ENCODE measurements at places on chromosomes 7 and 10.

DNA sequence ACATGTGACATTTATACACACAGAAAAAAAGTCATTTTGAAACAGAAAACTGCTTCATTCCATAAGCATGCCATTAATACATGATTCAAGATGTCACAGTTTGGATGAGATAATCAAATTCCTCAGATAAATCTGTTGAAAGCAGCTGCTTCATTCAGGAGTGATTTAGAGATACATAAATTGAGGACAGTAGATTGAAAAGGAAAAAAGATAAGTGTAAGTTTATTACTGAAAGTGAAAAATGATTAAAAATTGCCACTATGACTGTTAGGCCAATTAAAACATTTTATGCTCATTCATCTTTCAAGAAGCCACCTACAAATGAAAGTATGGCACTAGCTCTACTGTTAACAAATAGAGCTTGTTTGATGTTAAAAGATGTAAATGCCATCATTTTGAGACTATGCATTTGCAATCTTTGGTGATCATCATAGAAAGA is 136.9 kb upstream of the CDK6 start:
- DNase-seq: no peak

DNA sequence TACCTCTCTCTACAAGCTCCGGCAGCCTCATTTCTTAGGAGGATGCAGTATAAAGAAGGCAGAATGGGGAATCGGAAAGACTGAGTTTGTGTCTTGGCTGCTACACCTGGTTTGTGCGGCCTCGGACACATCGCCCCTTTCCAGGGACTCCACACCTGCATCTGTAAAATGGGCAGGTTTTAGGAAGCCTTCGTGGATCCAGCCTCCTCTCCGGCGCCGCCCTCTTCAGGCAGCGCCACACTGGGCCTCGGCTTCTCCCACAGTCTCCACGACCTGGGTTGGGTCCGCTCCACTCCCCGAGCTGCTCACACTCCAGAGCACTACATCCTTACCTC is 341 bp downstream of the GOT1 start:
- no peak for DNase-seq

GRCh38 chr10:17353568-17354300 is 100.7 kb downstream of the ST8SIA6 start:
- no peak for DNase-seq

GRCh38 chr7:136857573-136857972 is 10.9 kb upstream of the CHRM2 start:
- DNase-seq: no peak

- no peak for DNase-seq
These were observed 11.1 kb downstream of the KCTD7 start for GRCh38 chr7:66639773-66640172.

DNA sequence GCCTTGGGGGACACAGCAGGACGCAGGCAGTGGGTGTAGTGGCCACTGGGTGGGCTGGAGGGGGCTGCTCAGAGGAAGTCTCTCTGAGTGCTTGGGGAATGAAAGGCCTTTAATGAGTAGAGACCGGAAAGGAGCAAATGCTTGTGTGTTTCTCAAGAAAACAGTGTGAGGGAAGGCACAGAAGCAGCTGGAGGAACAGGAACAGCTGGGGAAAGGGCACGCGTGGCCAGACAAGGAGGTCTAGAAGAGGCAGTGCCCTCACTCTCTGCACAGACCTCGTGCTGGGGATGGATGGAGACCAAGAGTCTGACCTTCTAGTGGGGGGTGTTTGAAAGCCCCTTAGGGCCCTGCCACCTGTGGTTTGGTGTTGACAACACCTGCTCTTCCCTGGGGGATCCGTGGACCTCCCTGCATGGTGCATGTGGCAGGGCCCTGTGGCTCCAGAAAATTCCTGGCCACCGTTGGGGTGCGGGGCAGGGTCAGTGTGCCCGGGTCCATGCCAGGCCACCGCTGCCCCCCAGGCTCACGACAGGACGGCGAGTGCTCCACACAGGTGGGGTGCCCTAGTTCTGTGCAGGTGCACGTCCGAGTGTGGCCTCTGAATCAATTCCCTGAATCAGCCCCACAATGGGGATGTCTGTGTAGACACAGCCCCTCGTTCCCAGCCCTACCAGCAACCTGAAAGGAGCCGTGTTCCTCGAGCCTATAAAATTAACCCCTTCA is 25.9 kb upstream of the FAM20C start:
- DNase-seq: no peak

DNA sequence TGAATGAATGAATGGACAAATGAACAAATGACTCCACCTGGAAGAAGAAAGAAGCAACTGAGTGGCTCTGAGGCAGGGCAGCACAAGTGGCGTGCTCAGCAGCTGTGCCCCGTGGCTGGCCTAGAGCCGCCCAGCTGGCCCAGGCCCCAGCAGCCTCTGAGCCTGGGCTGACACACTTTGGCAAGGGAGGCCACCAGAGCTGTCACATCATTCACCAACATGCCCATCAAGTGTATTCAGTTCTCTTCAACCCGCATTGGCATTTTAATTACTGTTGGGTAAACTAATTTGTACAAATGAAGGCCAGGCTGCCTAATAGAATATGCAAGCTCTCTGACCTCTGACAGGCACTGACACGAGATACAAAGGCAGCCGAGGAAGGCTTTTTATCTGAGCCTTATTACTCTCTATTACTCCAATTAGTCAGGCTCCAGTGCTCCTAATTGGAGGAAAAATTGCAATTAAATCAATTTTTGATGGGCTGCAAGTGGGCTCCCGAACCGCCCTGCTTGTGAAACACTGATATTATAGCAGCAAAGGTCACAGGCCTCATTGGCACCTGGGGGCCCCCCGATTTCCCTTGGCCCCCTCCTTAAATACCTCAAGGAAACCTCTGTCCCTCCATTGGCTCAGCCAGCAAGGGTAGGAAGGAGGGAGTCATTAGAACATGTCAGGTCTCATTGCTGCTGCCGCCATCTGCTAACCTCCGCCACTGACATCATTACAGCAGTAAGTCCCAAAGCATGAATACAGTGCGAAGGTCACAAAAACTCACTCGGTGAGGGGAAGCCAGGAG is 41.9 kb downstream of the DPCD start:
- no peak for DNase-seq

DNA sequence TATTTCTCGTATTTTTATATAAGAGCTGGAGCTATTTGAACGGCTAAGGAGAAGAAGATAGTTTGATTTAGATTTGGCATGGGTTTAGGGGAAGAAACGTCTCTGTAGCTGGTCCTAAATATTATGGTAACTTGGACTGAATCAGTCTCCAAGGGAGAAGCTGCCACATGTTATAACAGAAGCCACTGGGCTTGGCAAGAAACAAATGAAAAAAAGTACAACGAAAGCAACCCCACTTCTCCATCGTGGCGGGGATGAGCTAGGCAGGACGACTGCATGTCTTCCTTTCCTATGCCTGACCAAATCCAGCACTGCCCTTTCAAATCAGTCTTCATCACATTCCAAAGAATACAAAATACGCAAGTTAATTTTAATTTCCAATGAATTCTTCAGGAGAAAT is 196.7 kb upstream of the KLF14 start:
- DNase-seq: no peak

- no peak for DNase-seq
These were observed 59.2 kb upstream of the KCNIP2 start for GRCh38 chr10:101902820-101903145.

- no peak for DNase-seq
These were observed 479 bp downstream of the CYP26A1 start for GRCh38 chr10:93074147-93074596.

GRCh38 chr7:157886711-157887110 is 549.9 kb downstream of the DNAJB6 start:
- no peak for DNase-seq

- DNase-seq: no peak
These were observed 65.3 kb downstream of the RELN start for GRCh38 chr7:103924184-103924583.

- DNase-seq: no peak
These were observed 1.3 kb downstream of the SAP25 start for GRCh38 chr7:100572281-100572948.

DNA sequence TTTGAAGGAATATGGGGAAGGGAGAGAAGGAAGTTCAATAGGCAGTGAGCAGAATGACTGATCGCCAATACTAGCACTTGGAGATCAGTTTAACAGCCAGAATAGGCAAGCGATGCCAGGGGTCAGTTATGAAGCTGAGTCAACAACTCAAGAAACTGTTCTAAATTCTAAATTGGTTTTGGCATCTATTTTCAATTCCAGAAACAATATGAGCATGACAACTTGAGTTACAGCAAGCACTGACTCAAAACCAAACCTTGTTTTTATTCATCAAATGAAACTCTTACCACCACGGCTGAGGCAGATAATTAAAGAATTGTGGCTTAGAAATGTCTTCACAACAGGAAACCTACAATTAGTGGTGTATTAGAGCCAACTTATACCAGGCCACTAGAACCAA is 180.5 kb upstream of the ASAH2 start:
- DNase-seq: no peak

DNA sequence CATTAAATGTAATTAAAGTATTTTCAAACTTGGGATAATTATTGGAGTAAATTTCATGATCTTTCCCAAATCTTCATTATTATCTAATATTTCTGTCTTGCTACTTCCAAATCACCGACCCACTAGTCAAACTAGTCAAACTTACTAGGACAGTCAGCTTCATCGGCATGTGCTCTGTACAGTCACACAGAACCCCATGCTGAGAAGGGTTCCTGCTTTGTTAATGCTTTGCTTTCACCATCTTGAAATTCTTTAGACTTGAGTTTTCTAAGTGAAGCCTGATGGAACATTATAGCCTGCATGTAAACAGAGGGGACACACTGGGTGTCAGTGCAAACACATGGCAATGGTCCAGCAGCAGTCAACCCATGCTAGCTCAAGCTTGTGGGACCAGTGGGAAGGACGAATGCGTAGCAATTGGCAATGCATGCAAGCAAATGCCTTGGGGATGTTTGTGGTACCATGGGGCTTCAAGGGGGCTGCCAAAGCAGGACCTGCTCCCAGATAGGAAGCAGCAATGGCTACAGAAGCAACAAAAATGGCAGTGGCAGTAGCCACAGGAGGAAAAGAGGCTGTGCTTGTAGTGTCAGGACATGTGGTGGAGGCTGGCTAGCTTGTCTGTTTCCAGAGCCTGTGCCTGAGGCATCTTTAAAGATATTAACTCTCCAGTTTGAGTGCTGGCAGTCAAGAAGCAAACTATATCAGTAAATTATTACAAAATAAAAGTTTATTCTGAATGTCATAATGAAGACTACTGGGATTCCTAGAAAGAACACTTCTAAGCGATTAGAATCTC is 441.1 kb upstream of the SEMA3D start:
- DNase-seq: no peak

GRCh38 chr7:3259711-3260400 is 41.2 kb upstream of the SDK1 start:
- DNase-seq: no peak

DNA sequence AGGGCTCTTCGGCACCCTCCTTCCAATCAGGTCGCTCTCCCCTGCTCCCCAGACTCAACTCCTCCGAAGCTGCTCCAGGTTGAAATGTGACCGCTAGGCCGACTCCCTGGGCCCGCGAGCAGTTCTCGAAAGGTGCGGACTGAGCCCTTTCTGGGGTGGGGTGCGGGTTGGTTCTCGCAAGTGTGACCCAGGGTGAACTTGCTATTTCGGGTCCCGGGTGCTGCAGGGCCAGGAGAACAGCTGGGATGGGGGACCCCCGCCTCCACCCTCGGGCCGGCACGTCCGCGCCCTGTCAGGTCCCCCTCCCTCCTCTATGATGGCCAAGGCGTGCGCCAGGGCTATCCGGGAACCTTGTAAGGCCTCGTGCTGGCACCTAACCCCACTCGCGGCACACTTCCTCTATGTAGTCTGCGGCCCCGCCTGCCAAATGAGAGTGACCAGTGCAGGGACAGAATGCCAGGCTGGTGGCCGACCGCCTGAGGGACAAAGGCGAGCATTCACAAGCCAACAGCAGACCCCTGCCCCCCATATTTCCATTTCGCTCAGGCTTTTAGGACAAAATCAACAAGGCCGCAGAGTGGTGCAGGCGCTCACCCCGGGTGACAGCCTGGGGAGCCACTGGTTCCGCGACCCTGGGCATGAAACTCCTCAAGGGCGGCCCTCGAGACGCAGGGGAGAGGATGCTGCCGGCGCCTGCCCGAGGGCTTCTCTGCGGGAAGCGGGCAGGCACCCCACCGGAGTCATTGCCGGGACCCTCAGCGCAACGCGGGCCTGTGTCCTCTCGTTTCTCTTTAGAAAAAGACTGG is 13.7 kb upstream of the HOXA13 start:
- no peak for DNase-seq

- DNase-seq: no peak
These were observed 580 bp downstream of the ZNF775 start for GRCh38 chr7:150379441-150380379.

DNA sequence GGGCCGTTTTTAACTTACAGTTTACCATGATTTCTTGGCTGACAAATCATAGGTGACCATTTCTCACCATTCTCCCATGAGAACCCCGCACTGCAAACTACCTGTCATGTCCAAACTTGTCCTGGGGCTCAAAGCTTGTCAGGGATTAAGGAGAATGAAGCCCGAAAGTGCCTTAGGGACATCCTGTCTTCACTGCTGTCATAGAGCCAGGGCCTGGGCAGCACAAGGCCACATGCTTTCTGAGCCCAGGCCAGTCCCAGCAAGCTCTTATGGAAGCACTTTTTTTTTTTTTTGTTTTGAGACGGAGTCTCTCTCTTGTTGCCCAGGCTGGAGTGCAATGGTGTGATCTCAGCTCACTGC is 33.9 kb downstream of the CCM2 start:
- DNase-seq: no peak

GRCh38 chr7:112260911-112261310 is 54.4 kb downstream of the ZNF277 start:
- no peak for DNase-seq

DNA sequence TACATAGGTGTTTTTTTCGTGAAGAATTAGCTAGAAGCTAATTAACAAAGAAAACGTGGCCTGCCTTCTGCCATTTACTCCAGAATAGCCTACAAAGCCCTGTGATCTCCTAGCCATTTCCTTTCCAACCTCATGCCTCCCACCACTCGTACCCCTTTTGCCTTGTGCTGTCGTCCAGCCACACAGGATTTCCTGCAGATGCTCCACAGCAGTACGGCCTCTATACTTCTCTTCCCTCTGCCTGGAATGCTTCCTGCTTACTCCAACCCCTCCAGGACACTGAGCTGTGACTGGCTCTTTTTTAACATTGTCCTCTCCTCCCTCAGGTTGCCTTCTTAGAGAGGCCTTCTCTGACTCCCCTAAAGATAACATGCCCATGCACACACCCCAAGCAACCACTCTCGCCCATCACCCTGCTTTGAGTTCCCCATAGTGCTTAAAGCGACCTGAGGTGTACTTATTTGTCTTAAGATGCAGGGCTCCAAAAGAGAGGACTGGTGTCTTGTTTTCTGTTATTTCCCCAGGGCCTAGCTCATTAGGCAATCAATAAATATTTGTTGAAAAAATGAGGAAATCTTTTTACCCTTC is 32.7 kb downstream of the STK17A start:
- DNase-seq: no peak

- no peak for DNase-seq
These were observed 26.7 kb downstream of the SEC23IP start for GRCh38 chr10:119919271-119919670.

- DNase-seq: no peak
These were observed 78.4 kb downstream of the CTBP2 start for GRCh38 chr10:125081931-125082330.

GRCh38 chr7:99039384-99039891 is 104.5 kb downstream of the SMURF1 start:
- no peak for DNase-seq

Data from tibial nerve (tissue), 4 donors.